Stimulated activated CD8-positive, alpha-beta memory T cell treated with anti-CD3 and anti-CD28 coated beads, Interleukin-4, amount 100 ng/mL, for 48 hours (primary cell): ENCODE measurements at places on chromosomes 3 and 15.

DNA sequence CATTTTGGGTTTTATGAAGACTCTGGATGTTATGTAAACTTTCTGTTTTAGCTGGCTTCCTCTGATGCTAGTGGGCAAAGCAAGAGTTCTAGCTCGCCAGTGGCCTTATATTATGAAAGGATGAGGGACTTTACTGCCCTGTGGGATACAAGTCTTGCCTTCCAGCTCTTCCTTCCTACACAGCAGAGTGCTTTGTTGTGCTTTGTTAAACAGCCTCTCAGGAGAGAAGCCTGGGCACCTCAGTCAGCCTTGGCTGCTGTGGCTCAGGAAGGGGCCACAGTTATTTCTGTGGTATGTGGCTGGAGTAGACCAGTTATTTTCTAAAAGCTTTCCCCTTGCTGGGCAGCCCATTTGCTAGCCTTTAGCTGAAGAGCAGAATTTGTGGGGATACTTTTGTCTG, 69.5 kb upstream of the SUCLG2 start:
- DNase-seq: no peak

DNA sequence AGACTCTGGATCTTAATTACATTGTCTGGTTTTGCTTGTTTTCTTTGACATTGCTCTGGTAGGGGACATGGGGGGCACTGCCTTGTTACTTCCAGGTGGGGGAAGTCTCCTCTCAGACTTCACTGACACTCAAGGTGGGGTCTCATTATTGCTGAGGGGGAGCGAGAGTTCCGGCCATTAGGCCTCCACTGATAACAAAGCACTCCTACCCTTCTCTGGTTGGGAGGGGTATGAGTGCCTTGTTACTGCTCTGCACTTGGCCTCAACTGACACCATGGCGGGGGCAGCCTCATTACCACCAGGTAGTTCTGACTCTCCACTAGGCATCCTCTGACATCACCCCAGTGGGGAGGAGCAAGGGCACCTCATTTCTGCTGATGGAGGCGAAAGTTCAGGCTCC, 25.7 kb downstream of the SH3GL3 start:
- no peak for DNase-seq

DNA sequence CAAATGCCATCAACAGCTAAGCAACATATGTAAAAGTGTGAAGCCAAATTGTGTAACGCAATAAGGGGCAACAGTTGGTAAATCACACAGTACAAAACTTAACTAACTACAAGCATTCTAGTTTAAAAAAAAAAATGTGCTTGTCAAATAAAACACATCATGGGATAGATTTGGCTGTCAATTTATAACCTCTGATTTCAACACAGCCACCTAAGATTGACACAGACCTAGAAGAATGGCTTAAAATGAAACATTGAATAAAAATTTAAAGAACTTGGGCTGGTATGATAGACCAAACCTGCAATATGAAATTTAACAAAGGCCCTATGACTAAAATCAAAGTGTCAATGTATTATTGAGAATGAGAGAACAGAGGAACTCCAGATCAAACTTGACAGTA, 148.4 kb downstream of the NR1I2 start:
- no peak for DNase-seq

GRCh38 chr3:114307222-114307830, 13.5 kb downstream of the TIGIT start:
- DNase-seq: no peak

DNA sequence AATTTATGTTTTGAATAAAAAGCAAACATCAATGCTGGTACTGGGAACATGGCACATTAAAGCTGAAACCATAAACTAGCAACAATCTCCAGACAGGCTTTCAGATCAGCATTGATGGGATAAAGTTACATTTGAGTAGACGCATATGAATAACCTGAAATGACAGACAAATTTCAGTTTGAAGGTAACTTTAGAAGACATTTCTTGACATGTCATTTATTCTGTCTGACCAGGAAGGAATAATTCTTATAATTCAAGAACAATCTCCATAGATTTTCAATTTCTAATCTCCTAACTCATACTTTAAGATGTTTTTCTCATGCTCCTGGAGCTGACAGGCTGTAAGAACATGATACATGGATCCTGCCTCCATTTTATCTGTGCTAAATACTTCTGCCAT, 69.8 kb downstream of the PLCH1 start:
- DNase-seq: no peak

DNA sequence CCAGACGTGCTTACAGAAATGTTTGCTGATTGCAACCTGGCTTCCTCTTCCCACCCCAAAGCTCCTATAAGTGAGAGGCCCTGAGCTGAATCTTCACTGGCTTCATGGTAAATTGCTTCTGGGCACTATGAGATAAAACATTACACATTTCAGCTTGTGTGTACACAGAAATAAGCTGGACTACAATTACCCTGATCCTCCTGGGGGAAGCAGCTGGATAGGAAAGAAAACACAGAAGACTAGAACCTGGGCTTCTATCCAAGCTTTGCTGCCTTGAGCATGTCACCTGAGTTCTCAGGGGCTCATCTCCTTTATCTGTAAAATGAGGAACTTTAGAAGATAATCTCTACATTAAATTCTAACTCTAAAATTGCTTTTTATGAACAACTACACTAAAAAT, 40.3 kb downstream of the THBS1 start:
- DNase-seq: no peak

DNA sequence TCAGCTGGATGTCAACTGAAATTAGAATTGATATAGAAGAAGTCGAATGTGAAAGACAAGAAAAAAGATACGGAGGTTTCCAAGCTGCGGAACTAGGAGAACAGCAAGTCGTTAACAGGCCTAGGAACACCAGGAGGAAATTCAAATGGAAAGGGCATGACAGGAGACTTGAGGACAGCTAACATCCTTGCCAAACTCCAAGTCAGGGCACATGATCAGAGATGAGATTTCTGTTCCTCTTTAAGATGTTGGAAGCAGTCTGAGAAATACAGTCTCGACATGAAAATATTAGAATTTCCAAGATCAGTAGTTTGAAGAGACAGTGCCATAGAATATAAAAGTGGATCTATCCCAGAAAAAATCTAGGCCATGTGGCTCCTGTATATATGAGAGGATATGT, 5.0 kb downstream of the MYO5A start:
- DNase-seq: no peak

GRCh38 chr3:58332575-58333188, at the start of gene PXK:
Gene PXK, plus strand, starts transcription at chr3:58332892. Its CDS starts 97 bp downstream, at chr3:58332989.
- DNase-seq: peak; percentile 84

DNA sequence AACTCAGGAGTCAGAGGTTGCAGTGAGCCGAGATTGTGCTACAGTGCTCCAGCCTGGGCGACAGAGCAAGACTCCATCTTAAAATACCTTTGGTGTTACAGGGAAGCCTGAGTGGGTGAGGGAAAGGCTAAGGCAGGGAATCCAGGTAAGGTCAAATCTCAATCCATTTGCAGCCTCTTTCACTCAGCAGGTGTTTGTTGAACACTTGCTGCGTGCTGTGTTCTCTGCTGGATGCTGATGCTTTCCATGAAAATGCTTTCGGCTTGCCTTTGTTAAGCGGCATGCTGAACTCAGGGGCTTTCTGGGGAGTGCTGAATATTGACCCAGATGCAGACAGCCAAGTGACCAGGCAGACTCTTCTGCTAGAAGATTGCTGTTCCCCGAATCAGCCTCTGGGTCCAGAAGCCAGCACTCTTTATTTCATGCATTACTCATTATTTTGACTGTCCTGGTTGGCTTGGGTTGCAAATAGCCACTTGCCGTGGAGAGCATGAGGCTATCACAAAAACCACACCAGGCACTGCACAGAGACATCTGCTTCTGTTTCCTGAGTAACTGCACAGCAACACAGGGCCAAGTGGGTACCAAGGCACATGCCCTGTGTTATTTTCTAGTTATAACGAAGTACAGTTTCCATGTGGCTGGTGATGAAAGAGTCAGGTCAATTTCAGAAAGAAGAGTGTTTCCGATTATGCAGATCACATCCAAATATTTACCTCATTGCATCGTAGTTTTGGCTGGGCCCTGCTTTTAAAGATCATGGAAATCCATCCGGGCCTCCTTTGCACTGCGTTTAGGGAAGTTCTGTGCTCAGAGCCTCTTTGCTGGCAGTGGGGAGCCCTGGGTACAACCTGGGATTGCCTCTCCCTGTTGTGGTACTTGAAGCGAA, 88.6 kb downstream of the THSD4 start:
- DNase-seq: no peak

GRCh38 chr3:121467085-121467484, 78.7 kb downstream of the POLQ start:
- DNase-seq: no peak

- DNase-seq: no peak
Observed at GRCh38 chr15:93243573-93243972, 154.6 kb upstream of the RGMA start.

DNA sequence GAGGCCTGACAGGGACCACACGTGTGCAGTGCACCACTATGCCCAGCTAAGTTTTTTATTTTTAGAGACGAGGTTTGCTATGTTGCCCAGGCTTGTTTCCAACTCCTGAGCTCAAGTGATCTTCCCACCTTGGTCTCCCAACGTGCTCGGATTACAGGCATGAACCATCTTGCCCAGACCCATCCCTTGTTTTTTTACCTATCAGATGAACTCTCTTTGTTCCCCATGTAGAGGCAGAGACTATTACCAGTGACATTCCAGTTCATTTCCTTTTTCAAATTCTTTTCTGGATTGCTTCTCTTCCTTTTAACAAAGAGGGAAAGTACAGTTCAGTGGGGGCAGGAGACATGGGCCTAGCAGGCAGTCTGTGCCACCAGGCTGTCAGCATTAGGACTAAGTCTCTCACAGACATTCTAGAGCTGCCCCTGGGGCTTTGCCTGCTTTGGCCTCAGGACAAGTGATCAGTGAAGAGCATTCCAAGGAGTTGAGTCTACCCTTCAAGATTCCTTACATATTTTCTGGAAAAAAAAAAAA, 103.5 kb upstream of the SLC7A14 start:
- no peak for DNase-seq

DNA sequence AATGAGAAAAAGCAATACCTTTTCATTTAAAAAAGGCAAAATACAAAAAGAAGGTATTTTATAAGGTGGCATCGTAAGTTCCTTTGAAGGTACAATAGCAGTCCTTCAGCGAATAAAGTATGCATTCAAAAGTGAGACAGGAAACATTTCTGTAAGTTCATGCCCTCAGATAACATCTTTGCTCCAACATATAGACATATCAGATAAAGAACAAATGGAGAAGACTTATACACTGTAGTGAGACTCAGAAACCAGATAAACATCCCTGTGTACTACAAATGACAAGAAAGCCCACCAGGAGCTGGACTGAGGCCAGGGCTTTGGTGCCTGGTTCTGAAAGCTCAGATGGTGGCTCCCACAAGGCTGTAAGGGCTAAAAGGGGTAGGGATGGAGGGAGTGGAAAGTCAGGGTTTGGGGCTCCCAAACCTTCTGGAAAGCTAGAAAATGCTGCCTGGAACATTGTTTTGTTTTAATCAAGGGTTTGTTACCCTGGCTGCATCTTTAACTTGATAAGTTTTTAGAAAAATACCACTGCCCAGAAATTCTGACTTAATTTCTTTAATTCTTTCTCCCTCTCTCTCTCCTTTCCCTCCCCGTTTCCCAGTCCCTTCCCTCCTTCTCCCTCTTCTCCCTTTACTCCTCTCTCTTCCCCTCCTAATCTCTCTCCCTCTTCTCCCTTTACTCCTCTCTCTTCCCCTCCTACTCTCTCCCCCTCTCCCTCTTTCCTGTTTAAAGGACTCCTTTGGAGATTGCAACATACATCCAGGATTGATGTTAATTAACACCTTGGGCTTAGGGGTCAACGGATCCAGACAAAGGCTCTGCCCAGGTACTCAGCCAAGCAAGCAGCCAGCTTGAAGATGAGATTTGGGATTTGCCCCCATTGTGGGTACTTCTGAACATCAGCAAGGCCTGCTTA, 126.1 kb downstream of the AQP9 start:
- no peak for DNase-seq

DNA sequence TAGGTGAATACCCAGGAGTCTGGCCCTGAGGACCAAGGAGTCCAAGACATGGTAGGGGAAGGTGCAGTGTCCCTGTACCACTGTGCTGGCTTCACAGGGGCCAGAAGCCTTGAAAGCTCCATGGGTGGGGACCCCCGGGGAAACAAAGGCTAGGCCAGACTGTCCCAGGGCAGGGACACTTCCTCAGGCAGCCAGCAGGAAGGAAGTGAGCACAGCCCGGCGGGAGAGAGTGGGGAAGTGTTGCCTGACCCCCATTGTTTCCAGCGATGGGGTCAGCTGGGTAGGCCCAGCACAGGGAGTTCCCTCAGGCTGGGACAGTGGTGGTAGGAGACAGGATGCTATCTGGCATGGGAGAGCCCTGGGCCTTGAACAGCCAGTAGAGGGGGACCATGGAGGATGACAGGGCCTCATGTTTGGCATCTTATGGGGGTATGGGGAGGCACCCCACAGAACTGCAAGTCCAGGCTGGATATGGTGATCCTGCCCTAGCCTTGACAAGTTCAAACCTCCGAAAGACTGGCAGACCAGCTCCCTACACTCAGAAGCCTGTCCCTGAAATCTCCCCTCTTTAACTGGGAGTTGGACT, 1.2 kb upstream of the HYAL2 start:
- DNase-seq: no peak

GRCh38 chr15:47258521-47258920, 458.8 kb upstream of the SEMA6D start:
- DNase-seq: no peak

DNA sequence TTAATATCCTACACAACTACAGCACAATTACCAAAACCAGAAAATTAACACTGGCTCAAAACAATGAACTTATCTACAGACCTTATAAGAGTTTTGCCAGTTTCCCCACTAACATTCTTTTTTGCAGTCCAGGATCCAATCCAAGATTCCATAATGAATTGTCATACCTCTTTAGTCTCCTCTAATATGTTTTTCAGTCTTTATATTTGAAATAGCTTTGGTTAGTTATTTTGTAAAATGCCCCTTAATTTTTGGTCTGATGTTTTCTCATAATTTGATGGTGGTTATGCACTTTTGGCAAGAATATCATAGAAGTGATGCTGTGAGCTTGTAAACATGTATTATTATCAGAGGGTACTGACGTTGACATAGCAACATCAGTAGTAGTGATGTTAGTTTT, 124.3 kb downstream of the ISL2 start:
- DNase-seq: no peak

DNA sequence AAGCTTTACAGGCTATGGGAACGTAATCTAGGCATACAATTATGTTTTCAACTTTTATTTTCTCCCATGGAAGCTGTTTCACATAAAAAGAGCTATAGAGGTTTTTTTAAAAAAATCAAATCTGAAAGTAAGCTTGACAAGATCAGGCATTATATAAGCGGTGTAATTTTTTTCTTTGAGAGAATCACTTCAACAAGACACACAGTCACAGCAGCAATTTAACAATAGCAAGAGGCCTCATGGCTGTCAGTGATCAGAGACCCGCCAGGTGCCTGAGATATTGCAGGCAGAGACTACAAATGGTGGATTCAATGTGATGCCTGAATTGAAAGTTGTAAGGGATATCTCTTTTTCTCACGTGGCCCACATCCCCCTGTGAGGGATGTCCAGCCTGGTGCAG, 270.5 kb upstream of the TBC1D5 start:
- DNase-seq: no peak

GRCh38 chr15:51356147-51356546, 14.7 kb downstream of the GLDN start:
- no peak for DNase-seq
